ENCODE measurements at places on chromosomes 12 and 14.

GRCh38 chr14:86646125-86646524, 1116.2 kb downstream of the FLRT2 start:
- DNase-seq: no peak

DNA sequence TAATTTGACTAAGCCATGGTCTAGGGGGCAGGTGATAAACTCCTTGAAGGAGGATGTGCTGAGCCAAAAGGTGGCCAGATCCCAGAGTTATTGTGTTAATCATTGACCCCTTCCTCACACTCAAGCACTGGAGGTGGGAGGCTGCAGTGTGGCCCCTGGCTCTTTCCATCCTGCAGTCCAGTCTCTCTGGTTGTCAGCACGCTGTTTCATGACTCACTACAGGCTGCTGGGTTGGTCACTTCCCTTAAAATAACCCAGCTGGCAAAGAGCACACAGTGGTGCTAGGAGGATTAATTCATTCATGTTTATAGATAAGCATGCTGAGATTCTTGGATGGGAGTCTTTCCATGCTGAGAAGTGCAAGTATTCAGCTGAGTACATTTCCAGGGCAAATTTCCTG, 228.9 kb downstream of the ANO2 start:
- DNase-seq: no peak

DNA sequence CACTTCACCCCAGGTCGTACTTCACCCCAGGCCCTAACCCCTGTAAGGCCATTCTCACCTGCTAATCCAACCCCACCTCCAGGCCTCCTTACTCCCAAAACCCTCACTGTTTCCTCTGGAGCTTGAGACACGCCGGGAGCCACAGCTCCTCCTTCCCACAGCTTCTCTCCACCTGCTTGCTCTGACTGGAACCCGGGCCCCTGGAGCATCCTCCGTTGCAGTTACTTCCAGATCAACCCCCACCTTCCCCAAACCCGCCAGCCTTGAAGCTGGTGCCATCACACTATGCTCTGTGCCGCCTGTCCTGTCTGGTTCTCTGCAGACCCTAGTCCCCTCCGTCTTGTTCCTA, 34.6 kb upstream of the PPP2R5C start:
- no peak for DNase-seq

DNA sequence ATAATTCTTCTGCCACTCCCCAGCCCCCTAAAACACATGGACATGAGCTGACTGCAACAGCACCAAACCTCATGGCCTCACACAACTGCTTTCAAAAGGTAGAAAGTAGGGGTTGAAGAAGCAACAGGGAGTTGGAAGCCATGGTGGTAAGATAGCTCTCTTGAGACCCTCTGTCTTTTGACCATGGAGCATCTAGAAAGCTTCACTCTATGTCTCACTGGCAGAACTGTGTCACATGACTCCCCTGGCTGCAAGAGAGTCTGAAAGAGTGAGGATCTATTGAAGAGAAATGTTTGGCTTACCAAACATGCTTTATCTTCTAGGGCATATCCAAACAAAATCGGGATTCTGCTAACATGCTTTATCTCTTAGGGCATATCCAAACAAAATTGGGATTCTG, 142.9 kb upstream of the WSCD2 start:
- DNase-seq: no peak

- no peak for DNase-seq
Measured at GRCh38 chr12:9244894-9245293, 36.7 kb upstream of the PZP start.

DNA sequence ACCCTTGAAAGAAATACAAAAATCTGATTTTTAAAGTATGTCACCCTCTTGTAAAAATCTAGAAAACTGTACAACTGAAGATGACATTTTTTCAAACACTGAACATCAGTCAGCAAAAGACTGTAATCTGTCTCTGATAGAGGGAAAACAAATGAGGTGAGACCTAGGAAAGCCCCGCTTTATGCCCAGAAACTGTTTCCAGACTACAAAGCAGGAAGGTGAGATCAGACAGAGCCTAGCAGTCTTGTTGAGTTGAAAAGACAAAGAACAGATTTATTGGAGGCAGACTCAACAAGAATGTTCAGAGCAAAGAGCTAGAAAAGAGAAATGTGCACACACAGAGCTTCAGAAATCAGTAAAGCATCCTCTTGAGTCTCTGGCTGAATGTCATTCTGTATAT, 873.6 kb downstream of the LRFN5 start:
- DNase-seq: no peak
